T-helper 17 cell (primary cell): ENCODE measurements at places on chromosomes 7 and 10. TPM values are rescaled to one million over a fixed set of nuclear protein-coding genes. Genes with fewer than 3 reads are reported as not detected.

DNA sequence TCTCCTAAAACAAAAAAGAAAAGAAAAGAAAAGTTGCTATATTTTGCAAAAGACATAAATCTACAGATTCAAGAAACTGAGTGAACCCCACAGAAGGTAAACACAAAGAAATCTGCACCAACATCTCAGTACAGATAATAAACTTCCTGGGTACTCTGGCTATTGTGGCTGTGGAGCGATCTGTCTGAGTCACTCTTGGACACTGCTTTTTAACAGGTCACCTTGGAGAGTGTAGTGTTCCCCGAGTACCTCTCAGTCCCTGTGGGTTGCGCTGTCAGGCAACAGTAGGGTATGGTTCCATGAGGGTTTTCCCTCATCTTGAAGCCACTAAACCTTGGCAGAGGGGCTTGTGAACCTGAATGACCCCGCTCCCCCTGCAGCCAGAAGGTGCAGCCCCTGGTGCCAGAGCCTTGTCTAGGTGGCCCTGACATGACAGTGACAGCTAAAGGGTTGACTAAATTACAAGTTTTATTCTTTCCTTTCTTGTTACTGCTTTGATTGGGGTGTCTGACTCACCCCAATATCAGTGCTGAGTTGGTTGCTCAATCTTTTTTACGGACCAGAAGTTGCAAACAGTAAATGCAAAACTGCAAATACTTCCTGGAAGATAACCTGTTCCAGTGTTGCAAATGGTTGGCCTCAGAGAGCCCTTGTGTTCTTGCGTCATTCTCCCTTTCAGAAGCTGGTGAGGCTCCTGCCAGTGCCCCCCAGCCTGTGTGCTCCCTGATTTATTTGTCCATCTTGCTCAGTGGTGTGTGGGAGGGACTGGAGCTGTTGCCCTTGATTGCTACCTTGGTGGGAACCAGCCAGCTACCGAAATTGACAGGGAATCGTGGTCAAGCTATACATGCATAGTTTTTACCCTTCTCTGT, 30.6 kb downstream of the POR start:
- H3K27ac ChIP-seq, result peak overlapping the region; percentile 1
- H3K4me1 ChIP-seq, result peaks cover 11% of the 10 kb centered on the region
- no peaks in the 10 kb centered on the region for H3K27me3 ChIP-seq
- H3K36me3 ChIP-seq, result peaks cover 3% of the 10 kb centered on the region

DNA sequence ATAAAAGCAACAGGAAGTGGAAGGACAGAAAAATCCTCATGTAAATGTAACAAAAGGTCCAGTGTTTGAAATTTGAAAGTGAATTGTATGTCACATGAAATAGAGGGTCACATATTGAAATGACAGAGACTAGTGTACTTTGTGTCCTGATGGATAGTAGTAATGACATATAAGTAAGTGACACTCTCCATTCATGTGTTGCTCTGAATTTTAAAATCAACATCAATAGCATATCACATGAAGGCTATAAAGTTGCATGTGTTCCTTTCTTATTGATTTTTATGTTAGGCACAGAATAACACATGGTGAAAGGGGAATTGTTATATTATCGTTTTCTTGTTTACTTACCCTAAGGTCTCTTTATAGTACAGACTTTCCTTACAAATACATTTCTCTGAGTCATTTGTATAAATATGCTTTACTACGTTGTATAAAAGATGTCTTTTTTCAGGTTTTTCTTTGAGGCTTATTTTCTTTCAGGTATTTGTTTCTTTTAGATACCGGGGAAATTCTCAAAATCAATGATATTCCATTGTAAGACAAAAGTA, 104.6 kb upstream of the CACNA2D1 start:
- no peak overlapping the region for H3K4me3 ChIP-seq
- H3K4me1 ChIP-seq, result no peaks in the 10 kb centered on the region
- no peak for DNase-seq
- no peaks in the 10 kb centered on the region for H3K36me3 ChIP-seq
- no peak overlapping the region for H3K27ac ChIP-seq
- no peaks in the 10 kb centered on the region for H3K27me3 ChIP-seq

The PAPOLB gene
- total RNA-seq, result not detected

The CLCN1 gene
- total RNA-seq, result not detected

GRCh38 chr10:118808601-118809356, 54.0 kb upstream of the CACUL1 start:
- H3K36me3 ChIP-seq, result no peaks in the 10 kb centered on the region
- H3K4me1 ChIP-seq, result peaks cover 3% of the 10 kb centered on the region
- no peak overlapping the region for H3K4me3 ChIP-seq
- no peak for DNase-seq
- peaks cover 46% of the 10 kb centered on the region for H3K27me3 ChIP-seq

The PTF1A gene
- total RNA-seq, result not detected

The GARIN1A gene
- 0.80 TPM for total RNA-seq

DNA sequence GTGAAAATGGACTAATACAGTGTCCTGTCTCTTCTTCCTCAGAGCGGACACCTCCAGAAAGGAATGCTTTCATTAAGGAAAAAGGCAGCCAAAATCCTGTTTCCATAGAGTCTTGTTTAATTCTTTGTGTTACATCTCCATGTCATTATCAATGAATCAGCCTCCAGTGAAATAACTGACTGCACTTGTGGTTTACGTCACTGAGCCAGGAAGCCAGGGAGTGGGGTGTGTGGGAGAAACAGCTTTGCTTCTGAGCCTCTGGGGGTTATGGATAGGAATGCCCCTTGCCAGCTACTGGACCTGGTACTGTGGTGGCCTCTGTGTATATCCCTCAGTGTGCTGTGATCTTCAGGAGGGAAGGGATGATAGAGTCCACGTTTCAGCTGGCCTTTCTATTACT, 416.8 kb downstream of the GALNT17 start:
- no peaks in the 10 kb centered on the region for H3K4me1 ChIP-seq
- H3K4me3 ChIP-seq, result no peak overlapping the region
- no peaks in the 10 kb centered on the region for H3K27me3 ChIP-seq
- no peak overlapping the region for H3K27ac ChIP-seq

DNA sequence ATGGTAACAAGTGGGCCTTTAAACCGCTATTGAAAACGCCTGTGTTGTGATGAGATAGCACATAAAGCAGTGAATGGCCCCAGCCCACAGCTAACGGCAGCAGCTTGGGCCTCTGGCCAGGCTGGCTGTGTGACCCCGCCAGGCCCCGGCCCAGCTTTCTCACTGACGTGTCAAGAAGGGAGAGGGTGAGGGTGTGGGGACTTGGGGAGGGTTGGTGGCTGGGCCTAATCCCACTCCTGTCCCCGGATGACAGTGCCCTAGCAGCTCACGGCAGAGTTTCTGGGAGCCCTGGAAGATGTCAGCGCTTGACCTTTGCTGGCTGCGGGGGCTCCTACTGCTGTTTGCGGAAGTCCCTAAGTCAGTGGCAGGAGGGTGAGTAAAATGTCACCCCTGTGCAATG, 88.9 kb upstream of the SHH start:
- DNase-seq, result no peak
- no peaks in the 10 kb centered on the region for H3K4me1 ChIP-seq
- H3K36me3 ChIP-seq, result no peaks in the 10 kb centered on the region
- peaks cover 13% of the 10 kb centered on the region for H3K27me3 ChIP-seq
- H3K27ac ChIP-seq, result no peak overlapping the region
- H3K4me3 ChIP-seq, result no peak overlapping the region

The EBLN1 gene
- not detected for total RNA-seq

The TYSND1 gene
- 14.9 TPM for total RNA-seq

GRCh38 chr7:27992097-27992496, 188.5 kb downstream of the JAZF1 start:
- DNase-seq, result no peak
- H3K4me3 ChIP-seq, result no peak overlapping the region
- no peak overlapping the region for H3K27ac ChIP-seq
- peaks cover 3% of the 10 kb centered on the region for H3K36me3 ChIP-seq
- H3K27me3 ChIP-seq, result no peaks in the 10 kb centered on the region
- peaks cover 8% of the 10 kb centered on the region for H3K4me1 ChIP-seq

GRCh38 chr7:108112683-108113082, 17.5 kb downstream of the LAMB4 start:
- peaks cover 14% of the 10 kb centered on the region for H3K27me3 ChIP-seq
- no peak overlapping the region for H3K27ac ChIP-seq
- no peak for DNase-seq
- no peaks in the 10 kb centered on the region for H3K36me3 ChIP-seq
- H3K4me1 ChIP-seq, result no peaks in the 10 kb centered on the region

- H3K36me3 ChIP-seq, result no peaks in the 10 kb centered on the region
- H3K27me3 ChIP-seq, result peaks cover under 1% of the 10 kb centered on the region
- no peak for DNase-seq
- H3K4me1 ChIP-seq, result peaks cover 7% of the 10 kb centered on the region
- no peak overlapping the region for H3K27ac ChIP-seq
These were observed 49.0 kb downstream of the NPVF start for GRCh38 chr7:25179325-25179724.

GRCh38 chr10:101818872-101819633, 809 bp upstream of the OGA start:
- H3K4me3 ChIP-seq, result peak overlapping the region; percentile 94
- no peaks in the 10 kb centered on the region for H3K27me3 ChIP-seq
- H3K36me3 ChIP-seq, result peaks cover 8% of the 10 kb centered on the region
- DNase-seq, result no peak

The HGF gene
- 0.37 TPM for total RNA-seq

The TMEM236 gene
- total RNA-seq, result 0.07 TPM

DNA sequence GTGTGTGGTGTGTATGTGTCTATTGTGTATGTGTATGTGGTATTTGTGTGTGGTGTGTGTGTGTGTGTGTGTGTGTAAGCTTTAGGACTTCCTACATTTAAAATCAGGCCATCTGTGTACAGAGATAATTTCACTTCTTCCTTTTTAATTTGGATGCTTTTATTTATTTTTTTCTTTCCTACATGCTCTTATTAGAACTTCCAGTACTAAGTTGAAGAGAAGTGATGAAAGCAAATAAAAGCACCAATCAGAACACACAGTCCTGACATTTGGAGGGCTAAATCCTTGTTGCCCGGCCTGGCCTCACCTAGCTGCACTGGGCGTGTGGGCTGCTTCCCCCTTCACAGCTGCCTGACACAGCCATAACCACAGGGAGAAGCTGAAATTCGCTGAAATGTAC, 3.8 kb upstream of the MRC1 start:
- no peak overlapping the region for H3K27ac ChIP-seq
- H3K36me3 ChIP-seq, result no peaks in the 10 kb centered on the region
- peaks cover 19% of the 10 kb centered on the region for H3K27me3 ChIP-seq
- peaks cover 12% of the 10 kb centered on the region for H3K4me1 ChIP-seq
- H3K4me3 ChIP-seq, result no peak overlapping the region
- DNase-seq, result no peak

The COL1A2 gene
- total RNA-seq, result not detected

DNA sequence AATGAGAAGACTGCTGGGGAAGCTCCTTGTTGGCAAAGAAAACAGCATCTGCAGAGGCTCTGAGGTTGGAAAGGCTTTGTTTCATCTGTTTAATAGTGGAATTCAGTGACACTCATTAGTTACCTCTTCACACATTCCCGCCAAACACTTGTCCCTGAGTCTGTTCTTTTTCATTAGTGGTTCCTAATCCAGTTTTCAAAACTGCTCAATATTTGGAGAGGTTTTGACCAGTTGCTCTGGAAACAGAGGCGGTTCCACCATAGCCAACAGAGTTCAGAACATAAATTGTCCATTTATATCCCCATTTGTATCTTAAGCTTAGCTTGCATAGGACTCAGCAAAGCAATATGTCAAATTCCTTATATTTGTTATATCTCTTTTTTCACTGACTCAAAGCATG, 754.6 kb downstream of the AUTS2 start:
- no peaks in the 10 kb centered on the region for H3K27me3 ChIP-seq
- DNase-seq, result no peak

GRCh38 chr10:16820018-16820417, 2.8 kb upstream of the RSU1 start:
- H3K36me3 ChIP-seq, result peaks cover 6% of the 10 kb centered on the region
- H3K4me1 ChIP-seq, result peaks cover 22% of the 10 kb centered on the region
- no peak overlapping the region for H3K4me3 ChIP-seq
- DNase-seq, result no peak
- H3K27ac ChIP-seq, result peak overlapping the region; percentile 19

- peaks cover 25% of the 10 kb centered on the region for H3K4me1 ChIP-seq
- no peaks in the 10 kb centered on the region for H3K27me3 ChIP-seq
- H3K36me3 ChIP-seq, result peaks cover 2% of the 10 kb centered on the region
- H3K27ac ChIP-seq, result peak overlapping the region; percentile 99
- no peak for DNase-seq
- peak overlapping the region; percentile 100 for H3K4me3 ChIP-seq
These were observed 458 bp downstream of the COX15 start for GRCh38 chr10:99731306-99732032.

GRCh38 chr7:19404912-19405329, 259.7 kb upstream of the FERD3L start:
- H3K27ac ChIP-seq, result no peak overlapping the region
- no peak overlapping the region for H3K4me3 ChIP-seq
- no peak for DNase-seq
- H3K4me1 ChIP-seq, result no peaks in the 10 kb centered on the region

DNA sequence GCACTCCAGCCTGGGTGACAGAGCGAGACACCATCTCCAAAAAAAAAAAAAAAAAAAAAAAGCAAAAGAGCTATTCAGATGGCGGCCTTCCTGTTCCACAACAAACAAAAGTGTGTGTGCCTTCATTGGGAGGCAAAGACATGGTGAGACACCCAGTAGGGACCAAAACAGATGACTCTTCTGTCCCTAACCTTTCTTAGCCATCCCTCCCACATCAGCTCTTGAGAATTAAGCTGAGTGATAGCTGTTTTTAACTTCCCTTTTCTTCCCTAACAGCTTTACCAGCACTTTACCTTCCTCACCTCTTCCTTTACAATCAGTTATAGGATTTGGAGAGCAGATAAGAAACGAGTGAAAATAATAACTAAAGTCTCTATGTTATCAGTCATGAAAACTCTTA, 48.2 kb downstream of the ARMH3 start:
- H3K27me3 ChIP-seq, result no peaks in the 10 kb centered on the region
- H3K4me3 ChIP-seq, result no peak overlapping the region
- H3K27ac ChIP-seq, result no peak overlapping the region
- H3K4me1 ChIP-seq, result peaks cover 6% of the 10 kb centered on the region
- peaks cover 3% of the 10 kb centered on the region for H3K36me3 ChIP-seq

DNA sequence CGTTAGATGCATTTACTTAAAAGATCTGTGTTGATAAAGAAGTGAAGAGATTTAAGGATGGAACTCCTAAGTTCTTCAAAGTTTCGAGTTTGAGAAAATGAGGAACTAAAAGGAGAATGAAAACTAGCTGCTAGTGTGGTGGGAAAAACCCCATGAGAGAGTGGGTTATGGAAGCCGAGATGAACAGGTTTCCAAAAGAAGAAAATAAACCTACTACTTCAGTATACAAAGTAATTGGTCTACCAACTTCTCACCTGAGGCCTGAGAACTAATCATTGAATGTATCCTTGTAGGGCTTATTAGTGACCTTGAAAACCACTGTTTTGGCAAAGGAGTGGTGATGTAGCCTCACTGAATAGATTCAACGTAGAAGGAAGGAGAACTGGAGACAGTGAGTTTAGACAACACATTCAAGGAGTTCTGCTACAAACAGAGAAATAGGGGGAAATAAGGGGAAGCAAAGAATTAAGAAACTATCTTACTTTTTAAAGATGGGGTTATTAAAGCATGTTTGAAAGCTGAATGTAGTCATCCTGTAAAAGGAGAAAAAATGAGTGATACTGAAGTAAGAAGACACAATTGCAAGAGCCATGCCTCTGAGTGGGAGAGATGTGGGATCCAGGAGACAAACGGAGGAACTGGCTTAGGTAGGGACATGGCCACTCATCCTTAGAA, 50.8 kb downstream of the CH25H start:
- H3K27ac ChIP-seq, result no peak overlapping the region
- no peaks in the 10 kb centered on the region for H3K36me3 ChIP-seq
- no peak overlapping the region for H3K4me3 ChIP-seq
